Right renal pelvis (tissue), 4 donors: ENCODE measurements at places on chromosomes 6 and 20. TPM values are rescaled to one million over a fixed set of nuclear protein-coding genes. Genes with fewer than 3 reads are reported as not detected.

DNA sequence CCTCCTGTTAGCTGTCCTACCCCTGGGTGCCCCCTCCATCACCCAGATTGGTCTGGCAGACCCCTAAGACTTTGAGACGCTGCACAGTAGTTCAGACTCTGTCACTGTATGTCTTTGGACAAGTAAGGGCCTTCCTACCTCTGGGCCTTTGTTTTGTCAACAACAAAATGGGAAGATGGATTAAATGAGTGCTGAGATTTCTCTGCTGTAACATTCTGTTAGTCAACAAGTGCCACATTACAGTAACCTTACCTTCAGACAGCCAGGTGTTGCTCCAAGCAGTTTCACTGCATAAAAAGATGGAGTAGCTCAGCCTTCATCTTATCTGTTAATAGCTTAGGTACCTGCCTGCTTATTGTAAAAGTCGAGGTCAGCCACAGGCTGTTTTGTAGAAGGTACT is 16.0 kb downstream of the CHMP4B start:
- DNase-seq: no peak

DNA sequence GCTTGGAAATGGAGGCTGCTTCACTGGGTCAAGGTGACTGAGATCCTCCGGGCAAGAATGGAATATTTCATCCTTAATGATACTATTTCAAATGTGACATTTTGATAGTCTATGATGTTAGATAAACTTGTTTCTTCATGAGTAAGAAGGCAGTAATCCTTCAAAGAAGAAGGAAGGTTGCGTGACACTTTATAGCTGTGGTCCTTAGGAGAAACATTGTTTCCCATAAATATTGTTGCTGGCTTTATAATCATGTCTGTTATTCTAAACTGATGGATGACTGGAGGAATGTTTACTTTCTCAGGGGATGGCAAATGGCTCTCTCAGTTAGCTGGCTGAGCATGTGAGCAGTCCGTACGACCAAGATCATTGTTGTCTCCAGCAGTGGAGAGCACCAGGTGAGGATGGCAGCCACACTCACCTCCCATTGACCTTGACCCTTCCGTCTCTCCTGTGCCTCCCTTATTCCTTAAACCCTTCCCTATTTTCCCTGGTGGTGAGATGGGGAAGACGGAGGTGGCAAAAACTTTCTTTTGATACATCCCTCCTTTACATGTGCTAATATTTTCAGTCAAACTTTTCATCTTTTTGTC is 171.2 kb upstream of the OLIG3 start:
- peak; percentile 4 for DNase-seq

- DNase-seq: no peak
These were observed 48.8 kb downstream of the NT5E start for GRCh38 chr6:85498596-85499258.

- DNase-seq: peak; percentile 59
These were observed 234.5 kb upstream of the ZNF217 start for GRCh38 chr20:53828088-53828681.

GRCh38 chr6:149923327-149923986 is 536 bp upstream of the RAET1G start:
- DNase-seq: no peak

DNA sequence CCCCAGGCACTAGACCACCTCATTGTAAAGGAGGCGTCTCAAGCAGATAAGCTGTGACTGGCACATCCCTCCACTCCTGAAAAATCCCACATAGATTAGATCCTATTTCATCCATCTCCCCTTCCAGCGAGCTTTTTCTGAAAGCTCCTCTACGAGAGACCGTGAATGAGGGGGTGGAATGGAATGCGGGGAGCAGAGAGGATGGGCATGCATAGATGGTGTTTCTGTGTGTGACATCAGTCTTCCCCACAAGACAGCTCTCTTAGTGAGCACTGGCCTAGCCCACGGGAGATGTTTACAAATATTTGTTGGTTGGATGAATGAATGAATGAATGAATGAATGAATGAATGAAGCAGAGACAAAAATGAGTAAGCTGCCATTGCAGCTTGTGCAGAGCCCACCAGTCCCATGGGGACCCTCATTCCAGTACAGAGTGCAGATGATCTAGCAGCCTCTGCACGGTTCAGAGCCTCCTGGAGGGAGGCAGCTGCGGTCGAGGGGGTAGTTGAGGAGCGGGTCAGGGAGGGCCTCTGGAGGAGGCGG is 98.4 kb downstream of the DLGAP4 start:
- DNase-seq: no peak

- DNase-seq: no peak
These were observed 44.2 kb downstream of the AKAP12 start for GRCh38 chr6:151284012-151284411.

- no peak for DNase-seq
These were observed 473.0 kb upstream of the SPTLC3 start for GRCh38 chr20:12535770-12536169.

GRCh38 chr6:117345292-117345610 is 79.9 kb downstream of the VGLL2 start:
- DNase-seq: no peak

DNA sequence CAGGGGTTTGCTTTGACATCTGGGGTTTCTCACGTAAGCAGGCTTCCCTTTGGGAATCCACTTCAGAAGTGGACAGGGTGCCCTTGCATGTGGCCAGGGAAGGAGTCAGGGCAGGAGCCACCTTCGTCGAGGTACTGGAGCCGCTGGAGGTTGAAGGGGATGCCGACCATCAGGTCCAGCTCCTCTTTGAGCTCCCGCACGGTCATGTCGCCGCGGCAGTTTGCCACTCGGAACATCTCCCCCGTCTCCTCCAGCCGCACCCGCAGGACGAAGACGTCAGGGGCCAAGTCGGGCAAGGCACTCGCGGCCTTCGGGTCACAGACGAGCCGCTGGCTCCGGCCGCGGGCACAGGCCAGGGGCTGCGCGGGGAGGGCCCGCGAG is 360 bp downstream of the ANKRD60 start:
- DNase-seq: no peak

DNA sequence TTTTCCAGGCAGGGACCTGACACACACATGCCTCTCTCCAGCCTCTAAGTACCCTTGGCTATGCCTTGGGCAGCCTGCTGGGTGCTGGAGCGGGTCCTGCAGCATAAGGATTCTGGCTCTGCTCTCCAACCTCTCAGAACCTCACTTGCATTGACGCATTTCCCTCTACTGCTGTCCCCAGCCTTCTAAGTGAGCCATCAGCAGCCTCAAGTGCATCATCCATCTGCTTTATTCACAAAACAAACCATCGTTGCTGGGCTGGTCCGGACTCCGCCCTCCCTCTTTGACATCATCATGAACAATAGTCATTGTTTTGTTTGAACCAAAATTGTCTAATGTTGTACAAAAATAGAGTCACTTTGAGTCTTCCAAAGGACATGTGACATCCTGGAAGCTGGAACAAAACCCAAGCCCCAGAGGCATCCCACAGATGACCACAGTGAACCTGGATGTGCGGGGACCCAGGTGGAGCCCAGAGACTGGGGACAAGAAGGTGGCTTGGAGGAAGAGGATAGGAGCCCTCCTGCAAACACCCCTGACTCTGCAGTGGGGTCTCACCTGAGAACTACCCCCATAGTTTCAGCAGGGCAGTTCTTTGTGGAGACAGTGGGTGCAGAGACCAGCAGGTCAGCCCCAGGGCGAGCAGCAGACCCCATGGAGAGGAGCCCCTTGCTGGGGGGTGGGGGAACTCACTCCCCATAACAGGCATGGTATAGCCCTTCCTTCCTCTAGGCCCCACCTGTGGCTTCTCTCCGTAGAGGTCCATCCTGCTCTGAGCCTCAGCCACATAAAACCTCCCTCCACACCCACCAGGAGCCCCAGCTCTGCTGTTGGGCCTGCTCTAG is 230.1 kb downstream of the SYNDIG1 start:
- DNase-seq: no peak

DNA sequence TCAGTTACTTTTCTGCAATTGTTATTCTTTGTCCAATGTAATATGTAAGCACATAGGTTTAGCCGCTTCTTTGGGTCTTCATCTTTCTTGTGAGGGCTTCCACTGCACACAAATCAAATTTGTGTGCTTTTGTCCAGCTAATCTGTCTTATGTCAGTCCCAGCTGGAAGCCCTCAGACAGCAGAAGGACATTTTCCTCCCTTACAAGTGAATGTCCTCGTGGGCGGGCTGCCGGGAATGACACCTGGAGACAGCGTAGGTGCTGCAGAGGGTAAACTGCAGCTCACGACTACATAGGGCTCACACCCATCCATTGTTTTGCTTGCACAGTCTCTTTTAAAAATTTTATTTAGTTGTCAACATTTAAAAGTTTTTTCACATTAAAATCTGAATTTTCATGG is 24.6 kb upstream of the PPP1R14C start:
- DNase-seq: no peak

DNA sequence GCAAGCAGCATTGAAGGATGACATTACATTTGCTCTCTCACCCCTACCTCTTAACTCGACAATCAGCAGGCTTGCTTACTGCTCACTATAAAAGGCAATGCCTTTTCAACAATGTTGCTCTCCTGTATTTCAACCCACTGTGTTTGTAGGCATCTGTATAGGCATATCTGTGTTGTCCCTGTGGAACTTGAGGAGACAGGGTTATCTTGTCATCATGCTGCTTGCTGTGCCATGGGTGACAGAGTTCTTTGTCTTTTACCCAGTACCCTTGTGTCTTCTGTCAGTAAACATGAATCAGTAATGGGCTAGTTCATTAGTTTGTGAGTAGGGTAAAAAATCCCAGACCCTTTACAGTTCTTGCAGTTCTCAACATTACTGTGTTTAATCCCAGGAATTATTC is 25.2 kb downstream of the PHF3 start:
- DNase-seq: no peak

- no peak for DNase-seq
These were observed 4.7 kb downstream of the GMPR start for GRCh38 chr6:16243055-16243454.

GRCh38 chr6:108592371-108593337 is 31.9 kb downstream of the FOXO3 start:
- no peak for DNase-seq

DNA sequence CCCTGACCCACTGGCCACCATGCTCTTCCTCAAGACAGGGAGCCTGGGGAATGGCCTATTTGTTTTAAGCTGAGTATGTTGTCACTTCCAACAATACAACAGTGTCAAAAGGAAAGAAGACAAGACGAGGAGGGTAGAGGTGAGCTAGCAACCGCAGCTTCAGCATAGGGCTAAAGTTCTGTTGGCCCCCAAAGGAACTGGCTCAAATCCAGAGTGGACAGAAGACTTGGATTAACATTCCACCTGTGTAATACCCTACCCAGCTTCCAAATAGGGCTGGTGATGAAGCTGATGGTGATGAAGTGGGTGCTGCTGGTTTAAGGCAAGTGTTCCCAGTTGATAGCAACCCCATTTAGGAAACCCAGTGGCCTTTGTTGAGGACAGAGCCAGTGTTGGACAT is 31.7 kb upstream of the KCNK5 start:
- no peak for DNase-seq

DNA sequence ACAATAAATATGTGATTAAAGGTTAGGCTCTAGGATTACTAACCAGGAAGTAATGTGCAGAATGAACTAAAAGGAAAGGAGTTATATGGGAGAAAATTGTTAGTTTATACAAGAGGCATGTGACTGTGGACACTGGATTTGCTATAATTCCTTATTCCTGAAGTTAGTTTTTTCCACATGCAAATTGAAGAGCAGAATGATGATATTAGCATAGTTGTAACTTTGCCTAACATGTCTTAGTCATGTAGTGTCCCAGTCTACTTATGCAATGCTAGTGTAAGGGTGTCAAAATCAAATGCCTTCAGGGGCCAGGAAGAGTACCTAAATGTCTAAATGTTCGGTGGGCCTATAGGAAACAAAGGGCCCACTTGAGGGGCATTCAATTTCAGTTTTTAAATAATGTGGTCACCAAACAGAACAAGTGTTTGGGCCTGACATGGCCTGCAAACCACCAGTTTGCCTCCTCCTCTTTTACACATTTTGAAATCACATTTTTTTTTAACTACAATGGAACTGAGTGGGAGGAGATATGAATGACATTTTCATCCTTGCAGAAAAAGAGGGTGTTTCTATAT is 28.0 kb upstream of the CEP85L start:
- DNase-seq: no peak

DNA sequence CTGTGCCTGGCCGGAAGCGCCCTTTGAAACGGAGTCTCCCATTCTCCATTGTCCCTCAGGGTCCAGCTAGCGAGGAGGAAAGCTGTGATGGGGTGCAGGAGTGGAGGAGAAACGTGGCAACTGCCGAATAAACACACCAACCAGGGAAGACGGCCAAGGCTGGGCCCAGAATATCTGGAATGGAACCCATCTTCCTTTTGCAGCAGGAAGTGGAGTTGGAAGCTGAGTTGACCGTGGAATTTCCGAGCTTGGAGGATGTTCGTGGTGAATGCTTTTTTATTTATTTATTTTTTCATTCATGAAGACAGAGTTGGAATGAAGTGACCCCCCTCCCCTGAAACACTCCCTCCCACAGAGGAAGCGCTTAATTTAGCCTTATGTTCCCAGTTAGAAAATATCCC is 105.6 kb upstream of the RNF24 start:
- DNase-seq: no peak

DNA sequence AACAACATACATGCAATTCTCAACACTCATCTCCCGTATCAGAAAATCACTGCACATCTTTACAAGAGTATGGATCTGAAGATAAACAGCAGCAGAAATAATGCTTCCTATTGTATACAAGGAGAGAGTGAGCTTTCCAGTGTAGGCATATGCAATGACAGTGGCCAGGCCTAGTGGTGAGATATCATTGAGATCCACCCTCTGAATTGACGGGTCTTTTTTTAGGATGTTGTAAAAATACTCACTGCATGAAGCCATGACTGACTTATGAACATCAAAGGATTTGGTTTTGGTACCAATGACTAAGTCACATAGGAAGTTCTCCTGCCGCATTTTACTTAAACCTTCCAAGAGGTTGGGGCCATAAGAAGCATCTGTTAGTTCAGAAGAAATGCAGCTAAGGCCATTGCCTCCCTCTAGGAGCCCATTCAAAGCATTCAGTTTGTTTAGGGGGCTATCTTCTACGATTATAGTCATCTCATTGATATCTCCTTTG is 10.8 kb downstream of the KLHL31 start:
- DNase-seq: no peak

DNA sequence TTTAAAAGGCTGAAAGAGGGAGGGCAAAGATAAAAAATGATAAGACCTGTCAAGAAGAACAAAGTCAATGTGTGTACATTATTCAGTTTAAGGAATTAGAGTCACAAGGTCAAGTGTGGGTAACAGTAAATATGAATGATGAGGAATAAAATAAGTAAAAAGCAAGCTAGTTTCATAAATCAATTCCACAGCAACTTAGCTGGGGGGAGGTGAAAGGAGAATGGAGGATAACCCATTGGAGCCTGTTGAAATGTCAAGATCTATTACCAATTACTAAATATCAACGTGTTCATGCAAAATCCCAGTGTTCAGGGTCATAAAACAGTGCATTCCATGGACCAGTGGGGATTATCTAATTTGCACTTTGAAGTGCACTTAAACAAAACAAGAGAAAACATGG is 242.9 kb downstream of the TBX18 start:
- no peak for DNase-seq

Gene SLC22A2
- 8.3 TPM for polyA plus RNA-seq

Gene MYBL2
- polyA plus RNA-seq: 26.3 TPM

Gene TMC2
- polyA plus RNA-seq: 0.25 TPM

Gene RNF39
- polyA plus RNA-seq: 1.5 TPM

Gene PPP1R3G
- polyA plus RNA-seq: 1.4 TPM

Gene POU3F2
- 0.06 TPM for polyA plus RNA-seq
